ENCODE measurements at places on chromosomes 12 and 14.
A peak's percentile ranks its signal among the peaks of the same experiment; 100 is the strongest.

GRCh38 chr12:19867970-19868369 lies 428.7 kb downstream of the AEBP2 start:
- DNase-seq: no peak

DNA sequence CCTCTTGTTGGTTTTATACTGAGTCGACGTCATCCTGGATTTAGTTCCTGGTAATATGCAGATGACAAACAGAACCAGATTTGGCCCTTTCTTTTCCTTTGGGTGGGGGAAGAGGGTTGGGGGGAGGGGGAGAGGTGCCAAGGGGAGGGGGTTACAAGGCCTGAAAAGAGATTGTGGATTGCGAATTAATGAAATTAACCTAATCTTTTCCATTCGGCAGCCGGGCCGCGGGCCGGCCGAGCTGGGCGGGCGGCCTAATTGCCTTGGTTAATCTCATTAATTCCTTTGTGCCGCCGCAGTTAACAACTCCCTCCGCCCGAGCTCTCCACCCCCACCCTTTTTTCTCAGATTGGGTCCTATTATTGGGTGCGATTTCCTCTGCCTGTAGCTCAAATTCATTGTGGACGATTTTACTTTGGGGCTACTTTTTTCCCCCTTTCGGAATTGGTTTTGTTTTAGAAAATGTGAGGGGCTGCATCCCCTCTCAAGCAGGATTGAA lies 387 bp upstream of the GSC start:
- DNase-seq: peak; percentile 27

DNA sequence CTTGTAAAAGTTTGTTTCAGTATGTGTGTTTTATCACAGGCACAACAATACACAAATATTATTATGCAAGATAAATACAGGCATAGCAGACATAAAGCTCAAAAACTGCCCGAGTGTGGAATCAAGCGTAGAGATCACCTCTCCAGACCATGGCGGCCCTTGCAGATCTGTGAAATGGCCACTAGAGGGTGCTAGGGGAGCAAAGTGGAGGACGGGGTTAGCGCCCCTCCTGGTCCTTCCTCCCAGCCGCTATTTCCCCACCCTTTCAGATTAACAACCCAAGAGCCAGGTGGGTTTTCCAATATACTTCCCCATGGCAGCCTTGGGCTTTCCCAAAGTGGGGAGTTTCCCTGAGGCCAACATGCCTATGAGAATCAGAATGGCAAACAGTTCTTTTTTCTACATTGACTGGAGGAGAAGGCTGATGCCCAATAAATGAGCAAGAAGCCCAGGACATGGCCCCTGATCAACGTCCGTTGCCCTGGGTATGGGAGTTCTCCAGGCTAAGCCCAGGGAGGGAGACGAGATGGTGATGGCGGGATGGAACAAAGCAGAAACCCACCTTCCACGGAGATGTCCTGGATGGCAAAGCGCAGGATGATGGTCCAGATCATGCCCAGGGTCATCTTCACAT lies 67.4 kb downstream of the ACTN1 start:
- DNase-seq: peak; percentile 92

GRCh38 chr12:2609020-2609419 lies 185.8 kb upstream of the FKBP4 start:
- no peak for DNase-seq

DNA sequence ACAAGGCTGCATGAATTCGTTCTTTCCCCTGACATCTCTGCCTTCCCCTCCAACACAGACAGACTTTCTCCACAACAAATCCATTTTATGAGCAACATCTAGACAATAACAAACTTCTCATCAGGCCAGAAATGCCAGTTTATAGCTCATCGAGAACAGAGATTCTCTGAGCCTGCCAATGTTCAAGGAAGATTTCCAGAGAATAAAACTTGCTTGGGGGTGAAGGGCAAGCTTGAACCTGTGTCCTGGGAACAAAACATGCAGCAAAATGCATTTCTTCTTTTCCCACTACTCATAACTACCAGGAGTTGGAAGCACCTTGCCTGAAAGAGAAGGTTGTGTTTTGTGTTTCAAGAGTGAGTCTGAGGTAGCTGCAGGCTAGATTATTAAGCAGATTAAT lies 6.8 kb downstream of the MAP1LC3B2 start:
- no peak for DNase-seq

- no peak for DNase-seq
These were observed 22.2 kb downstream of the PPP1CC start for GRCh38 chr12:110720516-110720915.

GRCh38 chr14:104040539-104040938 lies 45.0 kb upstream of the ASPG start:
- no peak for DNase-seq

- DNase-seq: no peak
These were observed 373.4 kb downstream of the RAD51B start for GRCh38 chr14:68192935-68193334.

GRCh38 chr14:77302926-77303325 lies 17.8 kb downstream of the POMT2 start:
- DNase-seq: no peak

DNA sequence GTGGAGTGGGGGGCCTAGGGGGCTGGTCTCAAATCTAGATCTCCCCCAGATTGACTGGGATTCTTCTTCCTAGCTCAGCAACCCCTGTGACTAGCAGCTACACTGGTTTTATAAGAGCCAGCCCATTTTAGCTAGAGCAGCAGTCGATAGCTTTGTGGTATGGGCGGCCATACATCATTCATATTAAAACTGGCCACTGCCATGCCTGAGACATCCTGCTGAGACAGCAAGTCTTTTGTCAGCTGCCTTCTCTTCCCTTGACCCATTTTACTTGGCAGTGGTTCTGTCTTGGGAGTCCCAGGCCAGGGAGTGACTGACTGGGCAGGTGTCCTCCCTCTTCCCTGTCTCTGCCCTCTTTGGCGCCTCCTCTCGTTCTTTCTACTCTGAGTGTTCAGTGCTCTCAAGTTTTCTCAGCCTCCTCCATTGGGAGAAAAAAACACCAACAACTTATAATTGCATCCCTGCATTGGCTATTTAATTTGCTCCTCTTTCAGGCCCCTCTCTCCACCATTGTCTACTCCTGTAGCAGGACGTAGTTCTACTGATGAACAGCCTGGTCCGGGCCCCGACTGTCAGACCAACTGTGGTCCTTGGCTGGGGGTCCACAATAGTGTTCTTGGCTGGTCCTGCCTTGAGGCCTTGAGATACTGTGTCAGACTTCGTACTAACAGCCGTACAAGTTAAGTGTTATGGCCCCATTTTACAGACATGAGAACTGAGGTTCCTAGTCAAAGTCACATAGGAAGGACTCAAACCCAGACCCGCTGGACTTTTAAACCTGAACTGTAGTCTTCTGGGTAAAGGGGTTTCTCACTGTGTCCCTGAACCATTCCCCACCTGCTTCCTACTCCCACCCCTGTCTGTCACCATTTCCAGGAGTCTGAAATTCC lies 18.3 kb upstream of the JDP2 start:
- DNase-seq: no peak

- no peak for DNase-seq
These were observed 71.7 kb downstream of the DNAH10 start for GRCh38 chr12:123833830-123834229.

DNA sequence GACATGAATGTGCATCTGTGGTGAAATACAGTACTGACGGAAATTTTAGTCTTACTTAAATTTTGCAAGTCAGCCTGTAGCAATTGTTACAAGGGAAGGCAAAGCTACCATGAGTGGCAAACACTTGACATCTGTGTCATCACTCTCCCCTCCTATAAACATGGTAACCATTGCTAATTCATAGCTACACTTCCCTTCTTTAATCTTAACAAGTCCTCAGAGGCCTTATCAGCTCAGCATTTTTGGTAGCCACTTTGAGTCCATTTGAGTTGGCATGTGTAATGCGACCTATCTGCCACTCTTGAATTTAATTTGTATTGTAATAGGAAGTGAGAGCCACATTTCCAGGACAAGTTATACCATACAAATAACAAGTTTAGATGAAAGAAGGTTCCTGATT lies 218.1 kb downstream of the RMST start:
- no peak for DNase-seq

GRCh38 chr14:38431156-38431555 lies 175.3 kb upstream of the CLEC14A start:
- no peak for DNase-seq

GRCh38 chr14:104496095-104496494 lies 83.5 kb upstream of the C14orf180 start:
- DNase-seq: no peak

GRCh38 chr14:74326369-74327152 lies 21.7 kb upstream of the VRTN start:
- DNase-seq: no peak

- no peak for DNase-seq
These were observed 132.8 kb upstream of the BTG1 start for GRCh38 chr12:92278378-92278828.

GRCh38 chr12:114696443-114697242 lies 12.7 kb upstream of the TBX3 start:
- no peak for DNase-seq

DNA sequence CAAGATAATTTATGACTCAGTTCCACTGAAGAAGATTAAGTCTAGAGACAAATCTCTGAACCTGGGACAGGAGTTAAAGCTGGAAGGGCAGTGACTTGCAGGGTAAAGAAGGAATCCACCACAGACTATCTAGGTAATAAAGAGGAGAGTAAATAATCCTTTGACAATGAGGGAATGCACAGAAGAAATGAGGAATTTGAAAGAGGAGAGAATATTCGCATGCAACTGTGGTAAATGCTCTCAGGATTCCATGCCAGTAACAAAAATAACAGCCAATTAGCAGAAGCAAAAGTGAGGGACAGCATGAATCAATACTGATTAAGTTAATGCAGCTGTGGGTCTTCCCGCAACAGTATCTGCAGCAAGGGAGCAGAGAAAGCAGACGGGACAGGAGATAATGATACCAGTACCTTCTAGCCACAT lies 77.0 kb downstream of the KITLG start:
- DNase-seq: no peak

DNA sequence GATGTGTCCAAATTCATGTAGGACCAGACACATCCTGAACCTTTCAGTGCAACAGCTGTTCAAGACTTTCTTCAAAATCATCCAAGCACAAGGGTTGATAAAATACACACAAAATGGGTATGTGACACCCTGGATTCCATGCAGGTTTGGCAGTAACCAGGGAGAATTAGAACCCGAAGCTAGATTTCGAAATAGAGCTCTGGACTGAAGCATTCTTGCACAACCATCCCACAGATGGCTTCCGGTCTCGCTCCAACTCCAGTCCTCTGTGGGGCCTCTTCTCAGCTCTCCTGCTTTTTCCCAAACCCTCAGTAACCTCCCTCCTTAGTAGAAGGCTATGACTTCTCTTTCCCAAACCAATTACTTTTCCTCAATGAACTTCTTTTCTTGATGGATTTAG lies 171.3 kb downstream of the TTC7B start:
- DNase-seq: peak; percentile 59

DNA sequence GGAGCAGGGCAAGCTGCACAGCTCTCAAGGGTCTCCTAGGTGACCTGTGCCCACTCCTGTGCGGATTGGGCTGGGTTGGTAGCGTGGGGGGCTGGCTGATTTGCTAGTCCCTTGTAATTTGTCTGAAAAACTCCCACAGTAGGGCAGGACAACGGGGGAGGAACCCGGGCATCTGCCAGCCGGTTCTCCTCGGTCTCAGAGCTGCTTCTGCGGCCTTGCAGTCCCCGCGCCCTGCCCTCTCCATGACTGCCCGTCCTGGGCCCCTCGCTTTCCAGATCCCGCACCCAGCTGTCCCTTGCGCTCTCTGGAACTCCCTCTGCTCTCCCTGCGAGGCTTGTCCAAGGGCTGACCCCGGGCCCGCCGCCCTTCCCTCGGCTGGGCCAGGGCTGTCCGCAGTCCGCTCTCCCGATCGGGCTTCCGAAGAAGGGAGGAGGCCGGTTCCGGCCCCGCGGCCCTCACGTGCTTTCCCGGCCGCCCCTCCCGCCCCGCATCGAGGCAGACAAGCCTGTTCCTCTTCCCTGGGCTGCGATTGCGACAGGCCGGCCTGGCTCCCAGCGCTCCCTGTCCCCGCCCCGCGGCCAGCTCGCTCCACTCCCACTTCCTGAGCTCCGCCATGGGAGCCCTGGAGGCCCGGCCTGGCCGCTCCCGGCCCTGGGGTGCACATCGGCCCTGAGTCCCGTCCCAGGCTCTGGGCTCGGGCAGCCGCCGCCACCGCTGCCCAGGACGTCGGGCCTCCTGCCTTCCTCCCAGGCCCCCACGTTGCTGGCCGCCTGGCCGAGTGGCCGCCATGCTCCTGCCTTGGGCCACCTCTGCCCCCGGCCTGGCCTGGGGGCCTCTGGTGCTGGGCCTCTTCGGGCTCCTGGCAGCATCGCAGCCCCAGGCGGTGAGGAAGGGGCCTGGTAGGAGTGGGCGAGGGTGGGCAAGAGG lies at the start of gene LTBR:
LTBR (plus strand) TSS at position 591 of the 927 bp plus-strand sequence; CDS start at position 788, 197 bp downstream.
- peak; percentile 82 for DNase-seq

GRCh38 chr12:88746386-88746785 lies 166.1 kb upstream of the KITLG start:
- DNase-seq: no peak

- DNase-seq: no peak
These were observed 4.8 kb downstream of the DIO2 start for GRCh38 chr14:80206351-80207080.

DNA sequence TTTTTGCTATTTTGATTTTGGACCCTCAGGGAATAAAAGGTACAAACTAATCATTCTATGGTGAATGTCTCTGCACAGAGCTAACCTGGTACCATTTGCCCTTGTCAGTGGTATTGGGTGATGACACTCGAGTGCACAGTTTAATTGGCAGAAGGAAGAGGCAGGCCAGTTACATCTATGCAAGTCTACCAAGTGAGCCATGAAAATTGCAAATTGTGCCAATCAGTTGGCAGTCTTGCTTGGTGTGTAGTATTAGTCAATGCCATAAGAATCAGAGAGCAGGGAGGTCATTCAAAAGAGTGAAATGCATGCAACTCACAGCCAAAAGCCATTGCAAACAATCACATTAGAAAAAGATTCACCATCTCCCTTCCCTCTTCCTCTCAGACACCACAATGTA lies 479.6 kb downstream of the ADAMTS20 start:
- no peak for DNase-seq

DNA sequence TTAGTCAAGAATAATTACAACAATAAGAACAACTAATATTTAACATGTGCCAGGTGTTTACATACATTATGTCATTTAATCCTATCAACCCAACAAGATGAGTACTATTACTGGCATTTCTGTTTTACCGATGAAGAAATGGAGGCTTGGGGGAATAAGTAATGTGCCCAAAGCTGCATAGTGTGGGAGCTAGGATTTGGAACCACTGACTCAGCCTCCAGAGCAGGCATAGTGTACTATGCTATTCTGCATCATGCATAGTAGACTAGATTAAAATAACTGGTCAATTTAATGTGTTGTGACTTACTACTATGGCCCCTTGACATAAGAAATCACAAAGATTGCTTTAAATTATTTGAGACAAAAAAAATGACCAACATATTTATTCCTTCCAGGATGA lies 9.5 kb downstream of the GPR19 start:
- no peak for DNase-seq

DNA sequence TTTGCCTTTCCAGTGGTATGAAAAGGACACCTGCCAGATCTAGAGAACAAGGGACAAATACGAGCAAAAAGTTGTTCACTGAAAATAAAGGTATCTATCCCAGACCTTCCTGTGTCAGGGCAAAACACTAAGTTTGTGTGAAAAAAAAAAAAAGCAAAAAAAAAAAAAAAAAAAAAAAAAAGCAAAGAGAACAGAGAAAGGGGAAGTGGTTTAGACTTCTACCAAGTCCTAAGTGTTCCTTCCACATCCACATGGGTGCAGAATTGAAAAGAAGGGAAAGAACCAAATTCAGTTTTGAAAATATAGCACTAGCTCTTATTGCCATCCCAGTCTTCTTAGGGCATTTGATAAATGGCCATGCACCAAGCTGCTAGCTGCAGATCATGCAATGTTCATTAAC lies 41.7 kb downstream of the ZCRB1 start:
- peak; percentile 57 for DNase-seq

Data from hematopoietic multipotent progenitor cell treated with erythropoietin and hydrocortisone succinate and interleukin-3 and kit ligand, for 6 days (in vitro differentiated cells).